ENCODE measurements at places on chromosomes 13 and 19. TPM values are rescaled to one million over a fixed set of nuclear protein-coding genes. Genes with fewer than 3 reads are reported as not detected.

GRCh38 chr13:31540281-31540680, 199.0 kb upstream of the RXFP2 start:
- no peaks in the 10 kb centered on the region for H3K27me3 ChIP-seq
- H3K4me1 ChIP-seq = no peaks in the 10 kb centered on the region
- peak; percentile 7 for DNase-seq

DNA sequence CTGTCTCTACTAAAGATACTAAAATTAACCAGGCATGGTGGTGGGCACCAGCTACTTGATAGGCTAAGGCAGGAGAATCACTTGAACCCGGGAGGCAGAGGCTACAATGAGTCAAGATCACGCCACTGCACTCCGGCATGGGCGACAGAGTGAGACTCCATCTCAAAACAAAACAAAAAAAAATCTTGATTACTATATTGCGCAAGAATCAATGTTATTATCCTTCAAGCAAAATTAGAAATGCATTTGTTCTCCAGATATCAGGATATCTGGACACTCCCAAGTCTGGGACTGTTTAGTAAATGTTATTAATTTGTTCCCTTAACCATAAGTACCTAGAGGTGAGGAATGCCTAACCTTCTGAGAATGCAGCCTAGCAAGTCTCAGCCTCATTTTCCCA, 992.2 kb upstream of the PCDH20 start:
- H3K4me3 ChIP-seq = no peak overlapping the region
- no peaks in the 10 kb centered on the region for H3K4me1 ChIP-seq
- H3K27ac ChIP-seq = no peak overlapping the region
- H3K36me3 ChIP-seq = no peaks in the 10 kb centered on the region
- no peaks in the 10 kb centered on the region for H3K27me3 ChIP-seq

- H3K4me1 ChIP-seq = no peaks in the 10 kb centered on the region
- no peak for DNase-seq
- H3K4me3 ChIP-seq = no peak overlapping the region
- H3K27ac ChIP-seq = no peak overlapping the region
Observed at GRCh38 chr13:48220981-48221685, 11.9 kb upstream of the ITM2B start.

DNA sequence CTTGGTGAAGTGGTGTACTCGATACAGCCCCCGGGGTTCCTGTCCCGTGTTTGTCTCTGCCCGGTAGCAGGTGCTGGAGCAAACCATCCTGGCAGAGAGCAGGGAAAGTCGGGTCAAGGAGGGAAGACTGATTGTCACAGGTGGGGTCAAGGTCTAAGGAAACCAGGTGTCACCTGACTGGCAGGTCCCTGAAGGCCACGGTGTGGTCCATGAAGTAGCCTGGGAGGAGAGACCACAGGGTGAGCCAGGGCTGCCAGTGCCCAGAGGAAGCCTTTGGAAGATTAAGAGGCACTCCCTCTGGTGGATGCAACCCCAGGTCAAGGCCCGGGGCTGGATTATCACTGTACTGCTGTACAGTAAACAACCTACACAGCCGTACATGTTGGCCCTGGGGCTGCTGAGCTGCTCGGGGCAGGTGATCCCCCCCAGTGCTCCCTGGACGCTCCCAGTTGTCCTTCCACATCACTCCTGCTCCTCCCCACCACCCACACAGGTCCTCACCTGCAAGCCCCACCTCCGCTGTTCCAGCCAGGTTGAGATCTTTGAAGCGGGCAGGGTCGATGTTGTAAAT, 6.0 kb upstream of the CCER2 start:
- H3K4me3 ChIP-seq = no peak overlapping the region
- no peak overlapping the region for H3K27ac ChIP-seq
- peak; percentile 5 for DNase-seq
- no peaks in the 10 kb centered on the region for H3K36me3 ChIP-seq
- H3K4me1 ChIP-seq = no peaks in the 10 kb centered on the region

DNA sequence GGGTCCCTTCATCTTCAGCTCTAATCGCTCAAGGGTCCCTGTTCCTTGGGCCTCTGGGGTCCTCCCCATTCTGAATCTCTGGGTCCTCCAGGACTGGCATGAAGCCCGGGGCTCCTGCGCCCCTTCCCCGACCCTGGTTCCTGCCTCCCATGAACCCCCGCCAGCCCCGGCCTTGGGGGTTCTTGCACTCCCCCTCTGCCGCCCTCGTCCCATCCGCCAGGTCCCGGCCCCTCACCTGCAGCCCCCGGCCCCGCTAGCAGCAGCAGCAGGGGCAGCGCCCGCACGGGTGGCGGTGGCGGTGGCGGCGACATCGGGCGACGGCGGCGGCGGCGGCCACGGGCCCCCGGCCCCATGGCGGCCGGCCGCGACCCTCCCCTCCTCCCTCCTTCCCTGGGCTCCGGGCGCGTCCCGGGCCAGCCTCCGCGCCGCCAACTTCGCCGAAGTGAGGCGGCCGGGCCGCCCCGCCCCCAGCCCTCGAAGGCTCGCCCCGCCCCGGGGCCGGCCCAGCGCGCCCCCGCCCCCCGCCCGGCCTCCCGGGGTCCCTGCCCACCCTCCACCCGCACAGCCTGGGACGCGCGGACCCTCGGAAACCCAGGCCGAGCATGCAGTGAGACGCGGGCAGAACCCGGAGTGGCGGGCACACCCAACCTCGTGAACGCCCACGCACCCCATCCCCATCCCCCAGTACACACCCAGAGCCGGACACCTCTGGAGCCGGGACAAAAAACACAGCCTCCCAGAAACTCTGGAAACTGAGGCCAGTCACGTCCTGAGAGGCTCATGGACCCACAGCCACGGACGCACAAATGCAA, at the start of gene NOTCH3:
Gene NOTCH3 (minus strand): TSS at position 443 of the 812 bp plus-strand sequence. CDS start 90 bp downstream, at position 353.
- no peaks in the 10 kb centered on the region for H3K36me3 ChIP-seq
- peaks cover 19% of the 10 kb centered on the region for H3K4me1 ChIP-seq
- no peaks in the 10 kb centered on the region for H3K27me3 ChIP-seq

The CNFN gene
- total RNA-seq = 4.1 TPM

The ZSCAN1 gene
- total RNA-seq = not detected

Measured in PC-3 (cell line).